Smooth muscle cell of the brain vasculature (primary cell): ENCODE measurements at places on chromosomes 2 and 18.

GRCh38 chr2:176464886-176465564, 195.8 kb downstream of the MTX2 start:
- DNase-seq = no peak

DNA sequence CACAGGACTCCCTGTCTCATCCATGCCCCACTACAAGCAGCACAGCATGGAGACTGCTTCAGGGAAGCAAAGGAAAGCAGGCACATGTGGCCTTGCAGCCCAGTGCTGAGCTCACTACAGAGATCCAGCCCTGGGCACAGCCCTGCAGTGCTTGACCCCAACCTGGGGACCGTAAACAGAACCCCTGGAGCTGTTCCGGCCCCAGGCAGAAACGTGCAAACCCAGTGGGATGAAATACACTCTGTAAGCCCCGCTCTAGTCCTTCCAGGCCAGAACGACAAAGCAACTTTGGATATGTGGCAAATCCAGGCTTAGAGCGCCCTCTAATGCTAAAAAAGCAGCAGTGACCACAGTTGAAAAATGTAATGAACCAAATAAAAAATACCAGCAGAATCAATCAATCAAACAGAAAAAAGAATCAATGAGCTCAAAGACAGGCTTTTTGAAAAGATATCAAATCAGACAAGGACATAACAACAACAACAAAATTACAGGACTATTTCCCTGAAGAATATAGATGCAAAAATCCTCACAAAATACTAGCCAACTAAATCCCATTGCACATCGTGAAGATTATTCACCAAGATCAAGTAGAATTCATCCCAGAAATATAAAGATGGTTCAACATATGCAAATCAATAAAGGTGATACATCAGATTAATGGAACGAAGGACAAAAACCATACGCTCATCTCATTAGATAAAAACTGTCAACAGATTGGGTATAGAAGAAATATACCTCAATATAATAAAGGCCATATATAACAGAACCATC, 45.6 kb downstream of the ZNF519 start:
- DNase-seq = no peak

GRCh38 chr18:35030277-35030989, 10.8 kb upstream of the MAPRE2 start:
- no peak for DNase-seq

GRCh38 chr2:4840791-4841190, 851.4 kb upstream of the SOX11 start:
- no peak for DNase-seq

DNA sequence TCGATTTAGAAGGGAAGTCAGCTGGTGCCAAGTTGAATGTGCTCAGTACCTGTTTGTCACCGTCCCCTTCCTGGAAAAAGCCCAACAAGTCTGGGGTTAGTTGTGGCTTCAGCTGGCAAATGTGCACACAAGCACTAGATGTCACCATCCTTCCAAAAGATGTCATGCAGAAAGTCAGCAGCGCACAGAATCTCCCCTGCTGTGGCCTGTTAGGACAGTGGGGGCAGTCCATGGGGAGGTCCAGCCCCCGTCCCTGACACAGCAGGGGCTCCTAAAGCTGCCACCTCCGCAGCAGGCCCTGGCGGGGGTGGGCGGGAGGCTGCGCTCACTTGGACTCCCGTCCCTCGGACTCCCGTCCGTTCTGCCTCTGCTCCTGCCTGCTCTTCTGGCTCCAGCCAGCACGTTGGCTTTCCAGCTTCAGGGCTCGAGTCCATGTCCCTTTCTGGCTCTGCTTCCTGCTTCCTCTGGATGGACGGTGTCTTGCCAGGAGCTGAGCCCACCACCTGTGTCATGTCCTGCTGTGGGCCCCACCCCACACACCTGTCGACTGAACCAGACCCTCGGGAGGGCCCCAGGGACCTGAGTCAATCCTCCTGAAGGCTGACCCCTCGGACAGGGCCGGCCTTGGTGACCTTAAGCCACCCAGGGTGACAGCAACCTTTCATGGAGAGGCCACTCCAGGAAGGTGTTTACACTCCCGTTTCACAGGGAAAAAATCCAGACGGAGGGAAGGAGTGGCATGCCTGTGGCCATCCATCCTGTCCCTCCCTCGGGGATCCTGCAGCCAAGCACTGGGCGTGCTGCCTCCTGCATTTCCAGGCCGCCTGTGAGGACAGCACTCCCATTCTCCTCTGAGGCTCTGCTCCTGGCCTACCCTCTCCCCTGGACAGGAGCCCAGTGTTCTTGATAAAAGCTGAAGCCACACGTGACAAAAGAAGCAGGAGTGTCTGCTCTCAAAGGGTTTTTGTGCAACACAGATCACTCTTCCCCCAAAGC, 8.5 kb downstream of the RAB17 start:
- no peak for DNase-seq

GRCh38 chr2:14621114-14621513, 11.4 kb upstream of the LRATD1 start:
- no peak for DNase-seq

DNA sequence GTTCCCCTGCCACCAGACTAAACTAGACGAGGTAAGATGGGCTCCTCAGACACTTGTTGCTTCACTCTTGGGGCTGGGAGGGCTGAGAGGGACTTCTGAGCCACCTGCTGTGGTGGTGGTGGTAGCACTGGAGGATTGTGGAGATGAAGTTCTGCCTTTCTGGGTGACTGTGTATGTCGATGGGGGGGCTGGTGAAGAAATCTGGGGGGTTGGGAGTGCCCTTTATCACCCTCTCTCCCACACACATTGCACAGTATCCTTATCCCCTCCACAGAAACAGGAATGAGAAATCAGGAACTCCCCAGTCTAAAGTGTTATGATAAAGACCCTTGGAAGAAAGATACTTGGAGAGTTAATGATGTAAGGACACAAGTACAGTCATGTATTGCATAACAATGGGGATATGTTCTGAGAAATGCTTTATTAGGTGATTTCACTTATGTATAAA, 38.5 kb downstream of the HK2 start:
- no peak for DNase-seq

DNA sequence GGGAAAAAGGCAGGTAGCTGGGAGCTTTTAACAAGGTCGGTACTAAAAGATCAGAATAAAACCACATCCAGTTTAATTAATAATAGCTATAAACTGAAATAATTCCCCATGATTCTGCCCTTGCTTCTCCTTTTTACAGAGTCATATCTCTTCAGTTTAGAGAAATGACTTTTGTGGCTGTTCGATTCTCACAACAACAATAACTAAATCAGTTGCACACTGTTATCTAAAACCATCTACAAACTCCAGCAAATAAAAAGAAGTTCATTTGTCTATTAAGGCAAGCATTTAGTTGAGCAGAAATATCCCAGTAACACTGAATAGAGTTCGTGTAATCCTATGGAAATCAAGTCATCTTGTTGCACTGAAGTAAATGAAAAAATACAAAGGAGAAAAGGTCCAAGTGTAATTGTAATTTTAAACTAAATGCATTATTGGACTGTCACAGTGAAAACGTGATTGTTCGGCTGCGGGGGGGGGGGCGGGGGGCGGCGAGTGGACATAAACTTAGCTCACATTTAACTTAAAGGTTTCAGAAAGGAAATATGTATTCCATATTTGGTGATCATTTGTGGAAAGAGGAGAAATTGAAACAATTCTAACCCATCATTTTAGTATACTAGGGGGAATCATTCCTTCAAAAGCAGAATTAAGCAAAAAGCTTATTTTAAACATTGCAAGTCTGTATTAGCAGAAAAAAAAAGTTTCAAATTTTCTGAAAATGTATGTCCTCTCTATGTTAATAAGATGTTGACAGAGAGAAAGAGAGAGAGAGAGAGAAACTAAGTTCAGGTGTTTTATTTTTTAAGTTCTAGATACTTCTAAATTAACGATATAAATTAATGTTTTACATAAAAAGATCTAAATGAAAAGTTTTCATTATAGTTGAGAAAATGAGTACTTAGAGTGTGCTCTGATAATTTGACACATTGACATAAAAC, 144.5 kb downstream of the MEIS1 start:
- no peak for DNase-seq

- DNase-seq = no peak
These were observed 196.1 kb downstream of the MCFD2 start for GRCh38 chr2:46719487-46719886.

DNA sequence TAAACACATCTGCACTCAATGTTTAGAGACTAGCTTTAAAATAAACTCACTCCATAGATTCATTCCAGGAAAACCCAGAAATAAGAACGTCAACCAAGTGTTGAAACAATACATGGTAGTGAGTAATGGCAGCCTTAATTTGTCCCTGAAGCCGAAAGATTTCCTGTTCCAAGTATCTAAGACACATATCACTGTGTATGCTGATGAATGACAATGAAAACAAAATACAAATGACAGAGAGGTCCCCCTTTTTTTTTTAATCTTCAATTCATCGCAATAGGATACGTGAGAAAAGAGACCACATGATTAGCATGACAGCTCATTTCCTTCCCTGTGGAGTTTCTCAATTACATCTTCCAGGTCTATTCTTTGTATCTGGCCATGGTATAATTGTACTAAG, 160.5 kb upstream of the STK17B start:
- DNase-seq = no peak

DNA sequence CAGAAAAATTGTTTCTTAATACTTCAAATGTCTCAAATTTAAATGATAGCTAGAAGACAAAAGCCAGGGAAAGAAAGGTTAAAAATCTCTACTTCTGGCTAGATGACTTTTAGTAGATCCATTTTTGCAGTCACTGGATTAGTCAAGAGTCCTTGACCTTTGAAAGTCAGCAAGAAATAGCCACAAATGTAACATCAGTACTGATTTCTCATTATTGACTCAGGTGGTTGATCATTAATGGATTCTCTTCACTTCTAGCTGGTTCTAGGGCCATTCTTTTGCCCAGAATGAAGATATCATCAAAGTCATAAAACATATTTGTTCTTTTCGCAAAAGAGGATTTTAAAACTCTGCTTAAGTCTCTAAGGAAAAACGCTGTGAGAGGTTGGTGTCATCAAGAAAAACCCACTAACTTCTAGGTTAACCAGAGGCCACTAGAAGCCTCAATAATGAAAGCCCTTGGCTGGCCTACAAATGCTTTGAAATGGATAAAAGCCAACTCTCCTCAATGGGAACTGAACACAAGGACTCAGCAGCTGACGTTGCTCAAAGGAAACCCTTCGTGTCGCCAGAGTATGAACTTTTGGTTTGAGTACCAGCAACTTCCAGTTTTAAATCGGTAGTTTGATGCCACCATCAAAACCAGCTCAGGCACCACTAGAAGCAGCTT, 66.3 kb downstream of the IRS1 start:
- DNase-seq = no peak

- no peak for DNase-seq
These were observed 129.3 kb downstream of the RDH14 start for GRCh38 chr2:18430996-18431748.

GRCh38 chr18:49238433-49239042, 221.9 kb downstream of the DYM start:
- DNase-seq = no peak

GRCh38 chr18:40152859-40153258, 1802.2 kb upstream of the PIK3C3 start:
- no peak for DNase-seq

DNA sequence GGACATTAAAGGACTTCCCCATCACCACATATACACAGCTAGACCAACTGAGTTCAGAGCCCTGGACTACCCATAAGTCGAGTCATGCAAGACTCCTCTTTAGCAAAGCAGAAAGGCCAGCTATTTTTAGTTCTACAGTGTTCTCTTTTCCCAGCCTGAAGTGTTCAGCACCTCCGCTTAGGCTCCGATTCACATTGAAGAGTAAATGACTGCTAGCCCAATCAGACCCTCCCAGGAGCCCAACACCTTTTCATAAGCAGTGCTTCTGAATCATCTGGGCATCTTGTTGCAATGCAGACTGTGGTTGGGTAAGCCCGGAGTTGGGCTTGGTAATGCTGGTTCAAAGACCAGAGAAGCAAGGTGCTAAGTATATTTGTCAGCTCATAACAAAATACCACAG, 138.6 kb upstream of the MSH6 start:
- DNase-seq = no peak

DNA sequence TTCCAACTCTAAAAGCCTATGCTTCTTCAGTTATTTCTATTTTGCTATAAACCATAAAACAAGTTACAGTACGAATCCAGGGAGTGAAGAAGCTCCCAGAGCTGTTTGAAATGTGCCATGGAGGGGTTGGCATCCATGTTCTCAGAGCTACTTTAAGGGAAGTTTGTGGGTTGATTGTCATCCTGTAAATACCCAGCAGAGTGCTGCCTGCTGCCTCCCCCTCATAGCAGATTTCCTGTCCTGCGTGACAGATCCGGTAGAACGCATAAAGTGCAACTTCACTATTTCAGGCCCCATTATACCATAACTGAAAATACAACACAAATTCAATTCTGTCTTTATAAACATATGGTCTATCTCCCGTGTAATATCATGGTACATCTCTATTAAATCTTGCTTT, 114.4 kb downstream of the CTNNA2 start:
- DNase-seq = no peak

DNA sequence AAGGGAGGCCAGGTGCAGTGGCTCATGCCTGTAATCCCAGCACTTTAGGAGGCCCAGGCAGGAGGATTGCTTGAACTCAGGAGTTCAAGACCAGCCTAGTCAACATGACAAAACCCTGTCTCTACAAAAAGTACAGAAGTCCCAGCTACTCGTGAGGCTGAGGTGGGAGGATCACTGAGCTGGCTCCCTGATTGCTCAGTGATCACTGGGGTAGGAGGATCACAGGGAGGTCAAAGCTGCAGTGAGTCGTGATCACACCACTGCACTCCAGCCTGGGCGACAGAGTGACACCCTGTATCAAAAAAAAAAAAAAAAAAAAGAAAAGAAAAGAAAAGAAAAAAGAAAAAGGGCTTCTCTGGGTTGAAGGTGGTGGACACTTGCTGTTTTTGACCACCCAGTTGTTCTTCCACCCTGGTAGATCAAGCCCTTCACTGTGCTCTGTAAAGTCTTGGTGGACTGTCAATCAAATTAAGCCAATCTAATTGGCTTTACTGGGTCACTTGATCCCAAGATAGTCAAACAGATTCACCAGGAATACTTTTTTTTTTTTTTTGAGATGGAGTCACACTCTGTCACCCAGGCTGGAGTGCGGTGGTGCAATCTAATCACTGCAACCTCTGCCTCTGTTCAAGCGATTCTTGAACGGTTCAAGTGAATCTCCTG, 191.6 kb downstream of the AGPS start:
- no peak for DNase-seq

- no peak for DNase-seq
These were observed 321.5 kb upstream of the HNRNPA3 start for GRCh38 chr2:176891105-176891504.

- no peak for DNase-seq
These were observed 46.0 kb downstream of the LRRFIP1 start for GRCh38 chr2:237673130-237674001.
